ENCODE measurements at places on chromosomes 11 and 22. TPM values are rescaled to one million over a fixed set of nuclear protein-coding genes. Genes with fewer than 3 reads are reported as not detected.

DNA sequence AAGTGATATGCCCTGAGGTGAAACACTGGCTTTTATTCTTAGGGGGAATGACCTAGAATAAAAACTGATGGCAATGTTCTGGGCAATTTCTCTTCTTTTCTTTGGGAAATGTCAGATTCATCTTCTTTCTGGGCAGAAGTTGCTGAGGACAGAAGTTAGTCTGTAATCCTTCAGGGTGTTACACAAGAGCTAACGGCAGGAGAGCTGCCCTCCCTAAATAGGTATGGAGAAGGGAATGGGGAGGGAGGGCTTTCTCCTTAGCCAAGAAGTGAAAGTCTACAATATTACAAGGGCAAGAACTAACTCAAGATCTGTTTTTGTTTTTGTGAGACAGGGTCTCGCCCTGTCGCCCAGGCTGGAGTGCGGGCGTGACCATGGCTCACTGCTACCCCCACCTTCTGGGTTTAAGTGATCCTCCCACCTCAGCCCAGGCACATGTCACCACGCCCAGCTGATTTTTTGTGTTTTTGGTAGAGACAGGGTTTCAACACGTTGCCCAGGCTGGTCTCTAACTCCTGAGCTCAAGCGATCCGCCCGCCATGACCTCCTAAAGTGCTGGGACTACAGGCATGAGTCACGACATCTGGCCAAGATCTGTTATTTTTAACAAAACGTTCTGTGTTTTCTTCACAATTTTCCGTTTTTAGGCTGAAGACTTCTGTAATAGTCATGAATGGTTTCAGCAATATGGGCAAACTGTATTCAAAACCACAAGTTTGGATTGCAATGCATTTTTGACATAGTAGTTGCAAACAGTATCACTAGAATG is 7.2 kb downstream of the PIWIL4 start:
- DNase-seq, result no peak

DNA sequence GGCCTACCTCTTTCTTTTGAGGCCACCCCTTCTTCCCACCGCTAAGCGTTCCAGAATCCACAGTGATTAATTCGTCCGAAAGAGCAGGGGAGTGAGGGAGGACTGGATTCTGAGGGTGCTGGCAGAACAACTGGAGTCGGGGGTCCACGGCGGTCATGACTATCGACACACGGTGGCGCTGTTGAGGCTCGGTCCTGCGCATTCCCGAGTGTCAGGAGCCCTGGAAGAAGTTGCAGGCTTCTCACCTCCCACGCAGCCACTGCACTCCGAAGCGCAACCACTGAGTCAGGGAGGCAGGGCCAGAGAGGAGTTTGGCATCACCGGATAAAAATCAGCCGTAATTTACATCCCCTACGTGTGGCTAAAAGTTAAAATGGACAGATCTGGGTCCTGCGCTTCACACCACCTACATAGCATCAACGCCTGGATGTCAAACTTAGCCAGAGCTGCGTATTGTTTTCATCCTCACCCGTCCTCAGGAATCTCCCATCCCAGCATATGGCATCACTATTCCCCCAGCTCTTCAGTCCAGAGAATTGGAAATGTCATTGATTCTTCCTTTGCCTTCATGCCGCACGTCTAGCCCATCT is 10.7 kb upstream of the CTSF start:
- DNase-seq, result peak; percentile 86

- DNase-seq, result no peak
These were observed 108.6 kb downstream of the KCNQ1OT1 start for GRCh38 chr11:2590965-2591754.

DNA sequence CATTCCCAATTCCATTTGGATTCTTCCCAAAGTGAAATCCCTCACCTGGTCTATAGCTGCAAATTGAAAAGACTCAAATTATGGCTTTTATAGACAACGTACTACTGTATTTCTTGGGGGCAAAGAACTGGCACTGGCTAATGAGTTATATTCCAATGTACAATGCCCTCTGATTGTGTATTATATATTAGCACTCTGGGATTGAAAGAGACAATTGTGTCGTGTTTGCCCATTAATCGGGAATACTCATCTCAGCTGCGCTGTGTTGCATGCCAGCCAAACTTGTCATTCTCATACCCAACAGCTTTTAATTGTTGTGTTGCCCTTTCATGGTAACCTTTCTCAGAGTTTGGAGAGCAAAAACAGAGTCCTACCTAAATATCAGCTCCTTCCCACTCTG is 55.0 kb upstream of the ZBTB44 start:
- no peak for DNase-seq

DNA sequence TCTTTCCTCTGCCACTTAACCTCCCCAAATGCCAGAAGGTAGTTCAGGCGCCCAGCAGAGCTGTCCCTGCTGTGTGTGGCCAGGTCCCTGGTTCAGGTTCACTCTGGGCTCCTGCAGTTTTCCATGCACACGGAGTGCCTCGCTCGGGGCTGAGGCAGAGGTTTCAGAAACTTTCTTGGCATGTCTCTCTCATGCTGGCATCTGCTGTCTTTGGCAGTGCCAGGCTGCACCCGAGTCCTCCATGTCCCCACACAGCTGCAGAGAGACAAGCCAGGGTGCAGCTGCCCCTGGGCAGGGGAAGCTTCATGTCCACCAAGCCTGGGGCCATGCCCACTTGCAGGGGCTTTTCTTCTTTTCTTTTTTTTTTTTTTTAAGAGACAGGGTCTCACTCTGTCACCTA is 7.0 kb upstream of the NEFH start:
- DNase-seq, result no peak

- no peak for DNase-seq
These were observed 6.1 kb upstream of the B3GAT1 start for GRCh38 chr11:134417871-134418840.

GRCh38 chr11:63516109-63516508 is 10.2 kb downstream of the LGALS12 start:
- DNase-seq, result no peak

DNA sequence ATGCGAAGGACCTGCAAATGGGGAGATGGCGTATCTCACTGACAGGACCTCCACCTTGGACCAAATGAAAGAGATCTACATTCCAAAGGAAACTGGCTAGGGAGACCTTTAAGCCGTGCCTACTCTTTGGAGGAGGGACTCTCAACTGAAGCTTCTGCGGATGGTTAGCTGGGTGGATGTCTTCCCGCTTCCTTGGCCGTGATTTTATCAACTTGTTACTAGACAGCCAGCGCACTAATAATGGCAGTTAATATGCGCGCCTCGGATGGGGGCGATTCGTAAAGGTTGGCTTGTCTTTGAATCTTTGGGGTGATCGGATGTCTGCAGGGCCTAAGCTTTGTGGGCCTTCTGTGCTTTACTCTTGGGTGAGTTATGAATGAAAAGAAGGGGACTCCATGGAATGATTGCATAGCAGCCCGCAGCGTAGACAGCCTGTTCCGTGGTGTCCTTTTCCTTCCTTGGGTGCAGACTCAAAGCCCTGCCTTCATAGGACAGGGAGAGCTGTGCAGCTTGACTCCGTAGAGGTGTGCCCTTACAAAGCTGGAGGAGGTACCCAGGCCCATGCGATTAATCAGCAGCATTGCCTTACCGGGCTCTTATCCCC is 1.5 kb downstream of the ZNRF3 start:
- no peak for DNase-seq

- DNase-seq, result no peak
These were observed 46.8 kb downstream of the PAMR1 start for GRCh38 chr11:35478471-35479091.

GRCh38 chr22:28443526-28443876 is 236.1 kb downstream of the TTC28 start:
- peak; percentile 79 for DNase-seq

DNA sequence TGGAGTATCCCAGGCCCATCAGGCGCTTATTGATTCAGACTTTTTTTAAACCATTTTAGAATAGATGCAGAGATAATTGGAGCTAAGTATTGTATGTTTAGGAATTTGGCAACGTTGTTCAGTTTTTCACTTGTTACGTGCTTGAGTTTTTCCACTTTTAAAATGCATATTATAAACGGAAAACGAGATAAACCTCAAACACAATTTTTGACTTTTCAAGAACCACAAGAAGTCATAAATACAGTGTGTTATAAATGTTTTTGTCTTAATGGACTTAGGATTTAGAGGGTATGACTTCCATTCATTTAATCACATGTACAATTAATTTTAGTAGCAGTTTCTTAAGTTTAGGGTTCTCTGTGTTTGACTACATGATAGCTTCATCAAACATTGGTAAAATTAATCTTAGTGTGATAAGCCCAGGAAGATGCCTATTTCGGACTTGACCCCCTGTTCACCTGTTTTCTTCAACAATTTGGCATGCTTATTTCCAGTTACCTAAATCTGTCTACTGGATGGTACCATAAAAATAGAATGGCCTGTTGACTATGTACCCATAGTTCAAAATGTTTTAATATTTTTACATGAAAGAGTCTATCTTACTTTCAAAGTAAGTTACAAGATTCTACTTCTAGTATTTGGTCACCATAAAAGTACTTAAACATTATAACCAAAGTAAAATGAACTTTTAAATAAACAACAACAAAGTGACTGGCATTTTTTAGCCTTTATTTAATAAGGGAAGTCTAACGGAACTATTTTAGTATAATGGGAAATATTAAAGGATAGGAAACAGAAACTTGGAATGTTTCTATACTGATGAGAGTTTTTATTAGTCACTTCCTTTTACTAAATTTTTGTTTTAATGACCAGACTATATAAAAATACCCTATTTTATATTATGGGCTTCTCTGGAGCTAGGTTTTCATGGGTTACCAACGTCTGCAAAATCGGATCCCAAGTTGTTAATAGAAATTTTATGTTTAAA is 1.4 kb downstream of the ZC3H12C start:
- DNase-seq, result no peak

DNA sequence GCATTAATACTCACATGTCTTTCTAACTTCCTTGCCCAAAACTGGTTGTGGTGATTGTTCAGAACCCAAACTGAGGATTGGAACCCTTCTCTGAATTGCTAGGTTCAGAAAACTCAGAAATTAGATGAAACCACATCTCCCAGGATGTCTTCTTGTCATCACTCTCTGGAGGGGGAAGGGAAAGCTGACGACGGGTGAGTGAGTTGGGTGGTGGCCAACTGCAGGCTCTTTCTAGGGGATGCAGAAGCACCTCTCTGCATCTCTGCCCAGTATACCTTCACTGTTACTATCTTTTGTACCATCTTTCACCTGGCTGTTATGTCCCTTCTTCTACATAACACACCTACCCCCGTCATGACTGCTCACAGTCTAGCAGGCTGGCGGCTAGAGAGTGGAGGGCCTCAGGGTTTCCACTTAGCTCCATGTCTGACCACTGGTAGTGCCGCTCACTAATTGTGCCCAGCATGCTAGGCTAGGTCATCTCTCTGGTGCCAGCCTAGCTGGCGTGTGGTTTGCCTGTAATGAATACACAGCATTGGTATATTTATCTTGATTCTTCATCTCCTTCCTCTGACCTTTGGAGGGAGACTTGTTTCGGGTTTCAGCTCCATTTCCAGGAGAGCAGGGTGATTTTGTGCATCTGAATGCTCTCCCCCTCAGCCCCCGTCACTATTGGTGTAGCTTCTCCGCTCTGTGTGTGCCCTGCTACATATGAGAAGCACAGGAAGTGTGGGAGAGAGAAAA is 7.3 kb downstream of the GRAMD1B start:
- no peak for DNase-seq

- DNase-seq, result no peak
These were observed 31.5 kb downstream of the C22orf31 start for GRCh38 chr22:29030016-29030617.

GRCh38 chr11:62420882-62421281 is 2.0 kb downstream of the SCGB1A1 start:
- DNase-seq, result no peak

DNA sequence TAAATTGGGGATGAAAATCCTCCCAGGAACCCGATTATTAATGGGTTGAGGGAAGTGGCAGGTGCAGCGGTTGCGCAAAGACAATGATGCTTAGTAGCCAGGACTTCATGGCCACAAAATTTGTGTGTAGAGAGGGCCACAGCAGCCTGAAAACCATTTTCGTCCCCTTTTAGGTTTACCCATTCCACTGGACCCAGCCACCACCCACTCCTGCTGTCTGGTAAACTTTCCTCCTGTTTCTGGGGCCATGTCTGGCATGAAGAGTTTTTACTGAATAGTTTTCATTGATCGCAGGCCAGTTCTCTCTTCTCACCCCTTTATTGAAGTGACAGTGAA is 69.5 kb upstream of the SYT13 start:
- no peak for DNase-seq

- no peak for DNase-seq
These were observed 68.3 kb downstream of the BCR start for GRCh38 chr22:23248583-23248982.

DNA sequence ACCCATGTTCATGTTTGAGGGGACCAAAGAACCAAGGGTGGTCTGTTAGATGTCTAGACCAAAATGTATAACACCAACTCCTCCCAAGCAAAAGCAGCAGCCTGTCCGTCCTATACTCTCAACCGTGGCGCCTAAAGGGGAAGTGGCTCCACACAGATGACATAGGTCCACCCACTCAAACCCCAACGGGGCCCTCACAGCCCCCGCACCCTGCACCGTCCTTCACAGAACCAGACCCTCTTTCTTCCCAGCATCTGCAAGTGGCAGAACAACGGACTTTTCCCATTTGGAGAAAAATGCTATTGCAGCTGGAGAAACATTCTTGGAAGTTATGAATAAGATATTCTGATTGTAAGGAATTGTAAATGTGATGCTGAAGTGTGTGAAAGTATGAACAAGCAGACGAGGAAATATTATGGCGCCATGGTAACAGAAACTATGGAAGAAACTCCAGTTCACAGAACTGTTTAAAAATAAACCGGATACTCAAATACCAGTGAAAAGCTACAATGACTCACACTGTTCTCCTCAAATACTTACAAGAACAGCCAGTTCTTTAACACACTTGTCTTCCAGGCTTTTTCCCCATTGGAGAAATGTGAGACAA is 76.5 kb upstream of the ARFGAP3 start:
- DNase-seq, result no peak

GRCh38 chr22:45142376-45142775 is 21.3 kb upstream of the NUP50 start:
- DNase-seq, result no peak

Gene KLHL35
- total RNA-seq, result 0.20 TPM

Gene SORL1
- total RNA-seq, result 7.5 TPM

Gene ANO5
- 38.7 TPM for total RNA-seq

Gene LINC01488
- total RNA-seq, result not detected

Gene CLCF1
- total RNA-seq, result 18.0 TPM

Gene JOSD1
- total RNA-seq, result 20.0 TPM

Gene ANGPTL5
- total RNA-seq, result 3.3 TPM

Gene PKNOX2
- 6.9 TPM for total RNA-seq

Gene C11orf42
- total RNA-seq, result not detected

Gene MLC1
- total RNA-seq, result 0.71 TPM

Gene IL10RA
- 4.6 TPM for total RNA-seq

Gene C11orf97
- total RNA-seq, result not detected

Measured in right atrium auricular region (tissue), 2 donors.